Activated CD8-positive, alpha-beta memory T cell treated with anti-CD3 and anti-CD28 coated beads for 48 hours (primary cell): ENCODE measurements at places on chromosomes 1 and 21.

DNA sequence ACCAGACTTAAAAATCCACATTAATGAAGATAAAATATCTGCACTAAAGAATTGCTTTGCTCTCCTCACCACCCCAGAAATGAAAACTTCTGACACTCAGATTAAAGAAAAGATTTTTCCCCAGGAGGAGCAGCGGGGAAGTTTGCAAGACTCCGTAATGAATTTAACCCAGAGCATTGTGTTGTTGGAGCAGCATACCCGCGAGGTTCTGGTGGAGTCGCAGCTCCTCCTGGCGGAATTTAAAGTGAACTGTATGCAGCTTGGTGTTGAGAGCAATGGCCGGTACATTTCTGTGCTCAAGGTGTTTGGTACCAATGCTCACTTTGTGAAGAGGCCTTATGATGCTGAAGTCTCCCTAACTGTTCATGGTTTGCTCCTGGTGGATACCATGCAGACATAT is 46.4 kb downstream of the VPS13D start:
- DNase-seq, result no peak

- no peak for DNase-seq
Measured at GRCh38 chr1:61486783-61487536, 238.0 kb downstream of the TM2D1 start.

DNA sequence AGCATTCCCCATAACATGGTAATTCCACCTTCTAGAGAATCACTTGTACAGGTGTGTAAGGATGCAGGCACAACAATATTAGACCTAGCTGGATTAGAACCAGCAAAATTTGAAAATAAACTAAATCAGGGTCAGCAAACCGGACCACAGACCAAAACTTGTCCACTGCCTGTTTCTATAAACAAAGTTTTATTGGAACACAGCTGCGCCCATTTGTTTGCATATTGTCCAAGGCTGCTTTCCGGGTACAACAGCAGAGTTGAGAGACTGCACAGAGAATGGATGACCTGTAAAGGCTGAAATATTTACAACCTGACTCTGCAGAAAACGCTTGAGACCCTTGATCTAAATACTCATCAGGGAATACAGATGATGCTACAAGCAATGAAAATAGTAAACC is 73.6 kb upstream of the SLC45A1 start:
- no peak for DNase-seq

GRCh38 chr1:41362357-41362721 is 1.1 kb downstream of the FOXO6 start:
- DNase-seq, result no peak

- no peak for DNase-seq
Measured at GRCh38 chr1:246035060-246035541, 472.0 kb downstream of the SMYD3 start.

DNA sequence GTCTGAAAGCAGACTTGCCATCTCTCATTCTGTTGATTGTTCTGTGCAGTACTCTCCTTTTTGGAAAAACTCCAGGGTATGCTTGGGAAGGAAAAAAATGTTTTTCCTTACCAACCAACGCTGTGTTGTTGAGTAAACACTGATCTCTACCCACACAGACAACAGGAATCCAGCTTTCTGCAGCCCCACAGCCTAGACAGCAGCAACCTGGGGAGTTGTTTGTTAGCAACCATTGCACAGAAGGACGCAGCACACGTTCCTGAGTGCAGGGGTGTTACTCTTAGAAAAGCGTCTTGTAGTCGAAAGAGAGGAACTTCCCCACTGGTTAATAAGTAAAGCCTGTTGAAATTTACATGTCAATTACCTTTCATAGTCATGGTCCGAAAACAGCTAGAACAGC is 56.6 kb downstream of the SMYD2 start:
- DNase-seq, result no peak

DNA sequence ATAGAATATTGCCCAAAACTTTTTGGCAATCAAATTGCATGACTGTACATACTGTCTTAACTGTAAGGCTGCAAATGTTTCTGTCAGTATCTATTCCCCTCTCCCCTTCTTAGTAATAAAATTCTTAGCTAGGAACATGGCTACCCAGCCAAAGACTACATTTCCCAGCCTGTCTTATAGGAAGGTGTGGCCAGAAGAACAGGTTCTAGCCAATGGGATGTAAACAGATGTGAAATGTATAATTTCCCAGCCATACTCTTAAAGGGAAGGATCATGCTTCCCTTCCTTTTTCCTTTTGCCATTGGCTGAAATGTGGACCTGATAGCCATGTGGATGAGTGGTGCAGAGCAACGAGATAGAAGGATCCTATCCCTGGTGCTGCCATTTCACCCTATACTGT is 7.0 kb upstream of the HIVEP3 start:
- DNase-seq, result no peak

DNA sequence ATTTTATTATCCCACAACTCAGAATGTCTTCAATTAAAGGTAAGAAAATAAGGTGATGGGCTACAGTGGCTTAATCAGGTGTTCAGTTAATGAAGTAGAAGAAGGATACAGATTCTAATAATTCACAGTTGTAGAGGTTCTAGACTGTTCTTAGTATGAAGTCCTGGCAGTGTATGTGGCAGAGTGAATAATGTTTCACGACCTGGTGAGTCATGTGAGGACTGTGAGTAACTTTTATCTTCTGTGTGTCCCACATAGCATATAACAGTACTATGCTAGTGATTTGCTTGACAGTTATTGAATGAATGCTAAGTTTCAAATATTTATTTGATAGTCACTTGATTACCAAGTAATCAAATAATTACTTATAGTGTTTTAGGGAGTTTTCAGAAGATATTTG is 20.0 kb downstream of the SLC16A4 start:
- DNase-seq, result no peak

GRCh38 chr1:159152031-159152430 is 19.4 kb upstream of the CADM3 start:
- DNase-seq, result no peak

DNA sequence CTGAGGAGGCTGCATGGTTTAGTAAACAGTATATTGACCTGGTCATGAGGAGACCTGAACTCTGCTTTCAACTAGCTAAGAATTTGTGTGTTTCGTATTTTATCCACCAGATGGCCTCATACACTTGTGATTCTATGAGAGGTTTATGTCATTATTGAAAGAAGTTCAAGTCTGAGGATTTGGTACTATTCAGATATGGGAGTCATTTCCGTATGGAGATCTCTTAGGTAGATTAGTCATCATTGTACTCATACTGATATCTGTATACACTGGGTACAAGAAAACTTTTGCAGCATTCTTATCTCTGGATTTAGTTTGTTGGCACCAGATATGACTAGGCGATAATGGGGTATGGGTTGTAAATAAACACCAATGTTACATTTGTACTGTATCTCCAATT is 26.6 kb downstream of the ATF6 start:
- no peak for DNase-seq

GRCh38 chr1:192887426-192887825 is 78.6 kb downstream of the RGS2 start:
- no peak for DNase-seq

GRCh38 chr1:214583824-214584554 is 19.0 kb upstream of the CENPF start:
- DNase-seq, result no peak

DNA sequence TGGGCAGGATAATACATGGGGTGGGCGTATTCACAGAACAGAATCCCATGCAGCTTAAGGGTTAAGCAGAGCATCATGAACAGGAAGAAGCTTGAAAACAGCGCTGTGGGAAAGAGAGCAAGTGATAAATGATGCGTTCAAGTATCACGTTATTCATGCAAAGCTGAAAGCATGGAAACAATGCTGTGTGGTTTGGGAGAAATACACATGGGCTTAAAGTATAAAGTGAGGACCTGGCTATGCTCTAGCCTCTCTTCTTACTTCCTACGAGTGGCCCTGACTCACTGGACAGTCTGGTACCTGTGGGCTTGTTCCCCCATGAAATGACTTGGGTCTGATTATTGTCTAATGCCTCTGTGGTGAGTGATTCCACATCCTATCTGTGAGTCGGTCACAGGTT is 25.7 kb downstream of the TMPRSS2 start:
- DNase-seq, result no peak

- no peak for DNase-seq
Measured at GRCh38 chr1:20180844-20181207, 5.1 kb upstream of the UBXN10 start.

GRCh38 chr1:89069951-89070350 is 4.9 kb upstream of the GBP1 start:
- no peak for DNase-seq

- DNase-seq, result no peak
Measured at GRCh38 chr1:86888327-86888726, 25.6 kb downstream of the SELENOF start.

GRCh38 chr1:167871331-167871730 is 42.6 kb downstream of the ADCY10 start:
- DNase-seq, result no peak

- no peak for DNase-seq
Measured at GRCh38 chr21:28135646-28136045, 857.0 kb downstream of the LTN1 start.

DNA sequence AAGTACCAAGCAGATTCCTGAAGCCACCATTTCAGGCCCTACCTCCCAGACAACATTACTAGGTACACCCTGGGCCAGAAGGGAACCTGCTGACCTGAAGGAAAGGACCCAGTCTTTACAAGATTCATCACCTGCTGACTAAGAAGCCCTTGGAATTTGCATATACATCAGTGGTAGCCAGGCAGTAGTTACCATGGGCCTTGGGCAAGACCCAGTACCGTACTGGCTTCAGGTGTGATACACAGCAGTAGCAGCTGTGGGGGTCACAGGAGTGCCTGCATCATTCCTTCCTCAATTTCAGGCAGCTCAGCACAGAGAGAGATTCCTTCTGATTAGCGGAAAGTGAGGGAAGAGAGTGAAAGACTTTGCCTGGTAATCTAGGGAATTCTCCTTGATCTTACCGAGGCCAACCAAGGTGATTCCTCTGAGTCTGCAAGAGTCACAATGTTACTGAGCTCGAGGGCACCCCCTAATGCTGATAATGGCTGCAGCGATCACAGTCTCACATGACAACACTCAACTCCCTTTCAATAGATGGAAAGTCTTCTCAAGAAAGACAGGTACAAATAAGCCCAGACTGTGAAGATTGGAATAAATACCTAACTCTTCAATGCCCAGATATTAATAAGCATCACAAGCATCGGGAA is 22.0 kb upstream of the UHMK1 start:
- no peak for DNase-seq

DNA sequence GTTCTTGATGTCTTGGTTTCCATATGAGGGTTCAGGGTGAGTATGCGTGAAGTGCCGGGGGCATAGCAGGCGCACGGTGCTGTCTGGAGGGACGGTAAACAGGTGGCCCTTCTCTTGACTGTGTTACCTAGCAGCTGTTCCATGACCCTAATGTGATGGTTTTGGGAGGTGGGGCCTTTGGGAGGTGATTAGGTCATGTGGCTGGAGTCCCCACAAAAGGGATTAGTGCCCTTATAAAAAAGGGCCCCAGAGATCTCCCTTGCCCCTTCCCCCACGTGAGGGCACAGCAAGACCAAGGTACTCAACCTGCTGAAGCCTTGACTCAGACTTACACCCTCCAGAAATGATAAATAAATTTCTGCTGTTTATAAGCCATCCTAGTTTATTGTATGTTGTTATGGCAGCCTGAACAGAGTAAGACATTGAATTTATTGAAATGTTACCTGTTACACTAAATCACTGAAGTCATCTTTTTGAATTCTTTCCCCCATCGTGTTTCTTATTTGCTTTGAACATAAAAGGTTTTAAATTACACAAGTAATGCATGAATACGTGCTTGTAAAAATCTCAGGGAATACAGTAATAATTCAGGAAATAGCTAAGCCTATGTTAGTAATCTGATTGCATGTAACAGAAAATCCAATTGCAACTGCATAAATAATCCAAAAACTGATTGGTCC is 15.6 kb downstream of the TRAPPC10 start:
- no peak for DNase-seq

- DNase-seq, result no peak
Measured at GRCh38 chr21:35002879-35003722, 46.0 kb downstream of the RUNX1 start.

DNA sequence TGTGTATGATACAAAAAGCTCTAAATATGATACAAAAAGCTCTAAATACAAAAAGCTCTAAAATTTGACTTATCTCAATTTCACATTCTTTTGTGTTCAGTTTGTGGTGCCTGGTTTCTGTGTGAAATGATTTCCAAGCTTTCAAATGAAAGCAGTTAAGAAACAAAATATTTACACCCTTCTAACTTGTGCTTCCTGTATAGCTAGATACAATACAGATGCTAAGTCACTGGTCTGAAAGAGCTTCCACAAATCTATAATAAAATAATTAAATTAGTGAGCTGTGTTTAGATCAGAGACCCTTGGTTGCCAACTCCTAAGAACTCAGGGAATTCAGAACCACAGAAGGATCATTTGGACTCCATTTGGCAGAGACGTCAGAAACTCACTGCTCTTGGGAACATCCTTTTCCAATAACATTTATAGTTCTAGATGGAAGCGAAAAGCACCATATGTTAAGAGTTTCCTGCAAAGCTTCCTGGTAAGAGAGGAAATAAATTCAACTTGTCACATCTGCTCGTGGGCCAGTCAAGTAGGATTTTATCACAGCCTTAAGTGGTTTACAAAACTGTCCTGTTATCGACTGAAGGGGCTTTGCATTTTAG is 1079.1 kb downstream of the ADGRL2 start:
- no peak for DNase-seq

DNA sequence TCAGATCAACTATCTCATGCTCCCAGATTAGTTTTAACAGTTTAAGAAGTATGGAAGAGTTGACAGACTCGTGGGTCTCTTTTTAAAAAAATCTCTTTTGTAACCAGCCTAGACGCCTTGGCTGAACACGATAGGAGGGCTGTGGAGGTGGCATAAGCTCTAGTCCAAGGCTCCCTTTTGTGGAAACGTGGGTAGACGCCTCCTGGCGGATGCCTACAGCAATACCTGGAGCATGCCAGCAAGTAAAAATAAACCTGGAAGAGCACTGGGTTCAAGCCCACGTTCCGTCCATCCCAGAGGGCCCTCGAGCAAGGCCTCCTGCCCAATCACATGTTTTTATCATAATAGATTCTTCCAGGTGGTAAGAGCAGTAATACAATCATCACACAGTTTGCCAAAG is 87.9 kb downstream of the RGS7 start:
- no peak for DNase-seq

DNA sequence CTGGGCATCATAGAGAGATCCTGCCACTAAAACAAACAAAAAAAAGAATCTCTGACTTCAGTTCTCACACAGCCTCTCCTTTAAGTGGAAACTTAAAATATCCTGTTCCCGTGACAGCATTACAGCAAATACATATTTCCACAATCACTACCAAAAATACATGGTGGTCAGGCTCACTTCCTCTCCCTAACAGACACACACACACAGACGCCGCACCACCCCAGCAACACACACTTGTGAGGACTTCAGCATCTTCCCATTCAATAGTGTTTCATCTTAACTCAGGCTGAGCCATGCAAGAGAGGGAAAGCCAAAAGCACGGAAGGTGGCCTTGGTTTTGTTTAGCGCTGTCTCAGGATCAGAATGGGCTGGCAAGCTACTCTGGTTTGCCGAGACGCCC is 21.9 kb downstream of the KIAA1614 start:
- no peak for DNase-seq

- no peak for DNase-seq
Measured at GRCh38 chr1:14313731-14314431, 284.6 kb upstream of the KAZN start.

- DNase-seq, result no peak
Measured at GRCh38 chr1:237383791-237384190, 341.8 kb downstream of the RYR2 start.

- no peak for DNase-seq
Measured at GRCh38 chr21:34126691-34127090, 53.3 kb downstream of the MRPS6 start.
